ENCODE measurements at places on chromosomes 2 and 18.

DNA sequence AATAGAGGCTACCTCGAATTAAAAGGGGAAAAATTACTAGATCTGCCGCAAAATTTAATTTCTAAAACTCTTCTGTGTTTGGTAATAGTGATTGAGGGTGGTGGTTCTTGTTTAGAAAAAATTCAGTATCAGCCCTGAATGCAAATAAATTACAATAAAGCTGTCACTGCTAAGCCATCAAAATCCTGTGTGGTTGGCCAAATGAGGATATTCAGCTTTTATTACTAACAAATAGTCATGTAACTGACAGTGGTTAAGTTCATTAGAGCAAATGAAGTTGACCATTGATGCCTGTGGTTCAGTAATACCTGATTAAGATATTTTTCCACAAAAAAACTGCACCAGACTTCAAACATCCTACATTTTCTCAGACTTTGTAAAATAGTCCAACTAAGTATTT, 14.4 kb downstream of the PPP1CB start:
- DNase-seq: no peak

- no peak for DNase-seq
Observed at GRCh38 chr2:221495731-221496130, 76.4 kb downstream of the EPHA4 start.

- no peak for DNase-seq
Observed at GRCh38 chr2:174527101-174527721, 40.4 kb upstream of the GPR155 start.

- DNase-seq: no peak
Observed at GRCh38 chr18:7233134-7233810, 2.4 kb downstream of the LRRC30 start.

DNA sequence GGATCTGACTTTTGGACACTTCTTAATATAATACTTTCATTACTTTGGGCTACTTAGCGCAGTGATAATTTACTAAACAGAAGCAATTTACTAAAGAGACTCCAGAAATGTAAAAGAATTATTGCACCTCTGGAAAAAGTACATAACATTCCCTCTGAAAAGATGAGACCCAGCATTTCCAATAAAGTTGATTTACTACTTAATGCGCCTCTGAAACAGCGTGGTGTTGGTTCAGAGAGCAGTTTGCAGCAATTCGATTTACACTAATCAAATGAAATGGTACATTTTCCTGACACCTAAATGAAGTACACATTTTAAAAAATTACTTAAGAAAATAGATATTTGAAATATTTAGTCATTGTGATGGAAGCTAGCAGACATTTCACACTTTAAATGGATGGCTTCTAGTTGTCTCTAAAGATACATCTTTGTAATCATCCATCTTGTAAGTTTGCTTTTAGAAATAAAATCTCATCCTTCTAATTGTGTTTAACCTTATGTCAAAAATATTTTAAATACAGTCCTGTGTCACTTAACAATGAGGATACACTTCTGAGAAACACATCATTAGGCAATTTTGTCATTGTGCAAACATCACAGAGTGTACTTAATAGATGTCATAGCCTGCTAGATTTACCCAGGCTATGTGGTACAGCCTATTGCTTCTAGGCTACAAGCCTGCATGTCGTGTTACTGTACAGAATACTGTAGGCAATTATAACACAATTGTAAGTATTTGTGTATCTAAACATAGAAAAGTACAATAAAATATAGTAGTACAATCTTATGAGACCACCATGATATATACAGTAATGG, 284.6 kb upstream of the UBE2E3 start:
- DNase-seq: no peak

- DNase-seq: no peak
Observed at GRCh38 chr2:68309426-68309825, 10.3 kb downstream of the CNRIP1 start.

GRCh38 chr2:42127425-42128424, 41.4 kb upstream of the EML4 start:
- DNase-seq: peak; percentile 45

DNA sequence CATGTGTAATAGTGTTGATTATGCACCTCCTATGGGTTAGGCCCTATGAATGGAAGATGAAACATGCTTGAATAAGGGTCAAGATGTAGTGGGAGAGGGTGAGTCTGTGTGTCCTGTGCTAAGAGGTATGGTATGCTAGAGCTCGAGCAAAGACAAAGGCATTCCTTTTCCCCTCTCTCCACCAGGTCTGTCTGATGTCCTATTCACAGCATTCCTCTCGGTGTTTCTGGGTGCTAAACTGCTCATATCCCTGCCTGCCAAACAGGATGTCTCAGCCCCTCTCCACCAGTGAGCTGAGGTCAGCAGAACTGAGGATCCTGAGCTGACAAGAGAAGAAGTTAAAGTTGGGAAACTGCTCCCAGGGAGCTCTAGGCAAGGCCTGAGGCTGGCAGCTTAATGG, 344.9 kb downstream of the TSN start:
- no peak for DNase-seq

GRCh38 chr2:85589982-85590791, 5.4 kb upstream of the RNF181 start:
- no peak for DNase-seq

DNA sequence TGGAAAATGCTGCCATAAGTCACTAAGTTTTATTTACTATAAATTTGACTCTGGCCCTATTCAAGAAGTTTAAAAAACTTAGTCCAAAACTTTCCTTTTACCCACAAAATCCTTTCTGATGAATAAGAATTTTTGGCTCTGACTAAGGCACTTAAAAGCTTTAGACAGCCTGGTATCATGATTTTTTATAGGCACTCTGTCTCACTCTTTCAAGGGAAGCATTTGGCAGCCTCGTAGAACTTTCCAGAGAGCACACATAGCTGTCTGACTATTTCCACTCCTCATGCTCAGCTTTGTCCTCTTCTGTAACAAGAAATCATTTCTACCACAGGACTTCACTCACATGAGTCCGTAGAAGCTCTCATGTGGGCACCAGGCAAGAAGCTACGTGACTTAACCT, 32.3 kb upstream of the XDH start:
- DNase-seq: no peak

- no peak for DNase-seq
Observed at GRCh38 chr2:188187726-188188125, 103.9 kb upstream of the GULP1 start.

GRCh38 chr2:216596236-216596979, 36.8 kb upstream of the IGFBP2 start:
- no peak for DNase-seq

DNA sequence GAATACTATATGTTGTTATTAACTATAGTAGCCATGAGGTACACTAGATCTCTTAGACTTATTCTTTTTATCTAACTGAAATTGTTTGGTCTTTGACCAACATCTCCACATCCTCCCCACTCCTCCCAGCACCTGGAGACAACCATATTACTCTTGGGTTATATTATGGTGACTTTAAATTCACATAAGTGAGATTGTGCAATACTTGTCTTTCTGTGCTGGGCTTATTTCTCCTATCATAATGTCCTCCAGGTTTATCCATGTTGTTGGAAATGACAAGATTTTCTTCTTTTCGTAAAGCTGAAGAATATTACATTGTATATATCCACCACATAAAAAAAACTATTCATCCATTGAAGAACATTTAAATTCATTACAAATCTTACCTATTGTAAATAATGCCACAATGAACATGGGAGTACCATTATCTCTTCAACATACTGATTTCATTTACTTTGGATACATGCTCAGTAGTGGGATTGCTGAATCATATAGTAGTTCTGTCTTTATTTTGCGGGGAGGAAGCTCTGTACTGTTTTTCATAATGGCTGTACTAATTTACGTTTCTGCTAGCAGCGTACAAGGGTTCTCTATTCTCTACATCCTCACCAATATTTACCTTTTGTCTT, 159.2 kb upstream of the SCN7A start:
- DNase-seq: no peak

GRCh38 chr18:35564795-35565453, 16.6 kb upstream of the GALNT1 start:
- DNase-seq: no peak

- DNase-seq: no peak
Observed at GRCh38 chr2:240836781-240837467, 16.9 kb upstream of the KIF1A start.

GRCh38 chr18:74532511-74533025, 1.7 kb upstream of the CNDP1 start:
- no peak for DNase-seq

- no peak for DNase-seq
Observed at GRCh38 chr18:6878556-6879297, 149.2 kb downstream of the ARHGAP28 start.

DNA sequence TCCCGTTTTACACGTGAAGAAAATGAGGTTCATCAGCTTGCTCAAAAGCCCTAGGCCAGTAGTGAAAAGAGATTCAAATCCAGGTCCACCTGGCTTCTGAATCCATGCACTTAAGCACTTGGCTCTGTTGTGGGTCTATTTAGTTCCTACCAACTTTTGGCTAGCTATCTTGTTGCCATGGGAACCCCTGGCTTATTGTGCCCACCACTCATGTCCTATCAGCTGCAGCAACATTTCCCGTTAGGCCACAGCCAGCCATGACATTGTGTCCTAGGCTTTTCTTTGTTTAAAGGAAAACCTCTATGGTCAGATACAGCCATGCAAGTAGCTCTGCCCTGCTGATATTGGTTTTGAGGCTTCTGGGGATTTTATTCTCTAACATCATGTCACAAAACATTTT, 49.8 kb downstream of the PLEK start:
- DNase-seq: no peak

DNA sequence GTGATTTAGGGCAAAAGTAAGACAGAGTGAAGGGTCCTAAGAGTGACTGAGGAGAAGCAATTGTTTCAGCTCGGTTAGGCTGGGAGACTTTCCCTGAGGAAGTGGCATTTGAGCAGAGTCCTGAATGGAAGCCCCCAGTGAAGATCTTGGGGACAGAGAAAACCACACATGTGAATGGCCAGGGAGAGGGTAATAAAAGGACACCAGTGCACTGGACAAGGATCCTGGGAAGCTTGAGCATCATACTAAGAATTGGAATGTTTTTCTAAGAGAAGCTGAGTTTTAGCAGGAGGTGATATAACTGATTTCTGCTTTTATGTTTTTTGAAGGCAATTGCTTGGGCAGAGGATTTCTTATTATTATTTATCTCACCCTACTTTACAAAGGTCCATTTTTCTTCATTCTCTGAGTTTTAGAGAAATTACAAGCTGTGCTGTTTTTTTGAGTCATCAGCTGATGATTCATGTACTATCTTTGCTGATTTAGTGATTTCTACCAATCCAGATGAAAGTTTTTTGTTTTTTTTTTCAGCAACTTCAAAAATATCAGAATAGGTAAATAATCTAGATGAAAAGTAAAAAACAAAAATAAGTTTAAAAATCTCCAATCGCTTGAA, 43.5 kb downstream of the MFSD6 start:
- DNase-seq: no peak

DNA sequence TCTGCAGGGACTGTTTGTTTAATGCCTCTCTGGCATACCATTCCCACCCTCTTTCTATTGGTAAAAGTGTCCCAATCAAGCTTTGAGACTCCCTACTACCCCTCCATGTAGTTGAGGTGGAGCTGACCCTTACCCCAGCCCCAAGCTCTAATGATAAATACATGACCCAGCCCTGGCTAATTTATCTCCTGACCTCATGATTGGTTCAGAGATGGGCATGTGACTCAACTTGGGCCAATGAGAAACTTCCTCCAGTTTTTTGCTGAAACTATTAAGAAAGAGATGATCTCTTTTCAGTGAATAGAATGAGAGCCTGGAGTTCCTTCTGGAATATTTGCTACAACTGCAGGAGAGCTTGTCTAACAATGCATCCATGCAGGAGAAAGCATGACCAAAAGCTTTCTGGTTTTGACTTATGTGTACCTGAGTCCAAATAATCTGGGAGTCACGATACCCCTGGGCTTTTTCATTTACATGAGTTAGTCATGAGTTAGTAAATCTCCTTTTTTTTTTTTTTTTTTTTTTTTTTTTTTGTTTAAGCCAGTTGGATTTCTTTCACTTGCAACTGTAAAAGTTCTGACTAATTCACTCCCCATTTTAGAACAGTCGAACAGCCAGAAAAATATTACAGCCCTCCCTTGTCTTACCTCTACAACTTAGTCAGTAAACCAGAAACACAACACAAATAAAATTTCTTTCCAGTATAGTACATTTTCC, 66.5 kb upstream of the TLK1 start:
- no peak for DNase-seq

DNA sequence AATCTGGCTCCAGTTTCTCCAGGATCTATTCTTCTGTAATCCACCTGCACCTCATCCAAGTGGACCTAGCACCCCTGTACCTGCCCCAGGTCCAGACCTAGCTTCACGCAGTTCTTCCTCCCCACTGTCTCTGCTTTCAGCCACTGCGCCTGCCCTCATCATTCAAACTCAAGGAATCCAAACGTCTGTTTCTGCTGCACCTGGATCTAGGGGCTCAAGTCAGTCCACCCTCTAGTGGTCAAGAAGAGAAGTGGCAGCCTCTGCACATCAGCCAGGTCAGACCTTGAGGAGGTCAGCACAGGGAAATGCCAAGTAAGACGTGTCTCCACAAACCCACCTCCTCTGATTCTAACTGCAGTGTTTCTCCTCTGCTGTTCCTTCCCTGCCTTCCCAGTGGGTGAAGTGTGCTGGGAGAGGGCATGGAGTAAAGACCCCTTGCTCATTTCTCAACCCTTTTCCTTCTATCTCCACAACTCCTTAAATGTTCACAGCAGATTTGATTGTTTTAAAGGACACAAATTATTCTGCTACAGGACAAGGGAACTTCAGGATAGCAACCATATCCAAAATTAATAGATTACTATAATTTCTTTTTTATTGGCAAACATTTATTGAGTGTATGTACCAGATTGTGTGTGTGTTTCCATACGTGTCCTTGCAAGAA, 8.6 kb upstream of the RNF152 start:
- peak; percentile 43 for DNase-seq

GRCh38 chr2:196112418-196113034, 43.9 kb upstream of the DNAH7 start:
- DNase-seq: no peak

DNA sequence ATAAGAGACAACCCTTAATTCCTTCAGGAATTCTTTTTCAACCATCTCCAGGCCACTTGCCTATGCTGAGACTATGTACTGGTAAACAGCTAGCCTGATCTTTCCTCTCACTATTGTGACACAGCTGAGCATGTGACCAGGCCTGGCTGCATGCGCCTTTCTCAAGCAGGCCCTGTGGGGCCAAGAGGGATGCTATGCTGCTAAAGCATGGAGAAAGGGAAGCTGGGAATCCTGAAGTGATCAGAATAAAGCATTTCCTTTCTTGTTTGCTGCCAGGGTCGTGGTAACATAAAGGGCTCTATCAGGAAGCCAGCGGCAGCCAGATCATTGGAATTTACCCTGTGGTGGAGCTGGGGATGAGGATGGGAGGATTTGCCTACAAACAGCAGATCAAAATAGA, 29.8 kb upstream of the LCLAT1 start:
- no peak for DNase-seq

- DNase-seq: no peak
Observed at GRCh38 chr2:61443342-61444041, 27.4 kb downstream of the USP34 start.

GRCh38 chr2:133266041-133266925, 302.0 kb downstream of the NCKAP5 start:
- DNase-seq: no peak

GRCh38 chr18:54812885-54813284, 15.4 kb upstream of the RAB27B start:
- peak; percentile 14 for DNase-seq
